Endothelial cell (in vitro differentiated cells): ENCODE measurements at places on chromosomes 4 and X.

DNA sequence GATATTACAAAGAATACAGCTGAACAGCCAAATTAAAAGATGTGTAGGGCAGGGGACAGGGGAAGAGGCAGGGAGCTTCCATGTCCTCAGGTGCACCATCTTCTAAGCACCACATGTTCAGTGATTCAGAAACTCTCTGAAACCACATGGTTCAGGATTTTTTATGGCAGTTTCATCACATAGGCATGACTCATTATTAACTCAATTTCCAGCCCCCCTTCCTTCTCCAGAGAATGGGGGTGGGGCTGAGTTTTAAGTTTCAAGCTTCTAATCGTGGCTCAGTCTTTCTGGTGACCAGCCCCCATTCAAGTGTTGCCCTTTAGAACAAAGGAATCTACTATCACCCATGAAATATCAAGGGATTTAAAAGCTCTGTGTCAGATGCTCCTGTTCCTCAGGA lies 317.8 kb upstream of the GALNT7 start:
- no peak for DNase-seq

DNA sequence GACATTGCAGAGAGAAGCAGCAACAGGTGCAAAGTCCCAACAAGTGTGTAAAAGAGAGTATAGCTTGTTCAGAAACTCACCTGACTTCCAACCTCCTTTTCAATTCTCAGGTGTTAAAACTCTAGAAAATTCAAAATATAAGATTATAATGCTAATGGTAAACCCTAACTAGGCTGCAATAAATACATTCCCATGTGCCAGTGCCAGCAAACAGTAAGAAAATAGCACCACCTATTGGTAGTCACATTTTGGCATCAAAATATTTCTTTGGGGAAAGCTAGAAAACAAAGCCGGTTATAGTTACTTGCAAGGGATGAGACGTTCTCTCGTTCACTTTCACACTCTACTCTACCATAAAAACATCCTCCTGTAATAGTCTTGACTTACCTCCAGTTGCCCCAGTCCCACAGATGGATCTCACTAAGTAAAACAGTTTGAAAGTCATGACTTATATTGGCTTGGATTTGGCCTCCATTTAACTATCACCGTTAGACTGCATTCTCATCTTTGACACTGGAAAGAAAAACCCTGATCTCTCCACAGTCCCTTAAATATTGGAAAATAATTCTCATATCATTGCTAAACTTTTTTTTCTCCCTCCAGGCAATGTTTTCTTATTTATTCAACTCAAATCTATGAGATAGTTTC lies 9.6 kb downstream of the BMP3 start:
- DNase-seq, result peak; percentile 20

DNA sequence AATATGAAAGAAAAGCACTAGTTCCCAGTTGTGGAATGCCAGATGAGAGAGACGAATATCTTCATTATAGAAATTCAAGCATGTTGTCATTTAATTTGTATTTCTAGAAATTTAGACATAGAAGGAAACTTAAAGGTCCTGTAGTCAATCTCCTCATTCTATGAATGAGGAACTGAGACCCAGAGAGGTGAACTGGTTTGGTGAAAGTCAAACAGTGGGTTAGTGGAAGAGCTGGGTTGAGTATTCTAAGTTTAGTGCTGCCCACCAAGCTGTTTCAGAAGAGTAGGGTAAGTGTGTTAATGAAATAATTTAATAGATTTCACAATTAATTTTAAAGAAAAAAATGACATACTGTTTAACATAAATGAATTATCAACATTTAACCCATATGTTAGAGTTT lies 655.2 kb downstream of the FAM133A start:
- no peak for DNase-seq

DNA sequence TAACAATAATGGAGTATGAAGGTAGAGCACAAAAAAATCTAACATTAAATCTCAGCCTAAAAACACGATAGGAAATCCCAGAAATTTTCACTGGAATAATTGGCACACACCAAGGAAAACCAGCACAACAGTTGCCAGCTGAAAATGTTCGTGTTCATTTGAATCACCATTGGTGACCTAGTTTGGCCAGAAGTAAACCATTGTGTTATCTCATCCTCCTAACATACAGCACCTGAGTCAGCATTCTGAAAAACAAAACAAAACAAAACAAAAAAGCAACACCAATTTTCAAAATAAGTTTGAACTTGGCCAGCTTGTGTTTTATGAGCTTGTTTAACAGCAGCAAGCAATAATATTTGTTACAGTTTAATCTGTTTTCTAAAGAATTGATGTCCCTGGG lies 41.1 kb downstream of the UCHL1 start:
- DNase-seq, result no peak

GRCh38 chrX:10223781-10224180 lies 67.0 kb downstream of the CLCN4 start:
- no peak for DNase-seq

GRCh38 chrX:103248553-103248952 lies 6.4 kb downstream of the TCEAL8 start:
- no peak for DNase-seq

- no peak for DNase-seq
Measured at GRCh38 chr4:23856630-23857029, 33.2 kb downstream of the PPARGC1A start.

DNA sequence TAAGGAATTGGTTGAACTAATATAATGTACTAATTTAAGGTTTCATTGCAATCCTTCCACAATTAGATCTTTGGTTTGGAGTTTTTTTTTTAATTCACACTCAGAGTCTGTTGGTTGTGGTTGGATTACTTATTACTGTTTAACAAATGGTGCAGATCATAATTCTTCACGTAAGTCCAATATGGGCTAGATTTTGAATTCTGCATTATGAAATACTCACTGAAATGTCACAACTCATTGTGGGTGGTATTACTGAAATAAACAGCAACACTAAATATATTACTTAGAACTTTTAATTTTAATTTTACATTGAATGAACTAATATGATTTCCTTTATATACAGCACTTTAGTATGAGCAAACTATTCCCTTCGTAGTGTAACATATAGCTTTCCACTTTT lies 94.2 kb upstream of the MYOZ2 start:
- no peak for DNase-seq

DNA sequence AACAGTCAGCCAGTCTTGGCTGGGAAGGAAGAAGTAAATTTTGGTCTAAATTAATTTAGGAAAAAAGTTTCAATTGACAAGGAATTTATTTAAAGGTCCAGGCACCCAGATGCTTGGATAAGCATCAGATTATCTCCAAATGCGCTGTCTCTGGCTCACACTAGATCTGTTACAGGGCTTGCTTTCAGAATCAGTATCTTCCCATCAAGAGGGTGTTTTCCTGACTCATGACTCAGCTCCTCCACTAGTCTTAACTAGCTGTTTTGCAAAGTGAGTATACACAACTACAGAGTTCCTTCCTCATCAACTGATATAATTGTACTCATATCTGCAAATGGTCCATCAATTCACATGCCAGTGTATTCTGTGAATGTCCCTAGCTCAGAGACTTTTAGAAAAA lies 482.1 kb upstream of the CPEB2 start:
- no peak for DNase-seq

GRCh38 chrX:151676196-151676595 lies 19.1 kb upstream of the PRRG3 start:
- no peak for DNase-seq

DNA sequence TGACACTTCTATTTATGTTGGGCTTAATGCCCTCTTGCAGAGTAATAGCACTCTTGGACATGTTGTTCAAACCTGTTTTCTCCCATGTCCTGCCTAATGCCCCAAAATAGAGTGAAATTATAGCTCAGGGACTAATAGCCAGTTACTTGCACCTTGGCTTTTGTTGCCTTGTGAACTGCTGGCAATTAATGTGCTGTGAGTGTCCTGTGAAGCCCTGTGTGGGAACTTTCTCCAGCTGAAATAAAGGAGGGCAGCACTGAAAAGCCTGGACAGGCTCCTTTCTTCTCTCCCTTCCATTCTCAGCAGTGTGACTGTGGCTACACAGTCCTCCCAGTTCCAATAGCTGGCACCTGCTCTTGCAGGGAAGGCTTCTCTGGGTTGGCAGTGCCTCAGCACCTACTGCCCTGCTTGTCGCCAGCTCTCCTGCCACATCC lies 72.4 kb downstream of the DCLK2 start:
- DNase-seq, result no peak

GRCh38 chr4:43882470-43882869 lies 566.1 kb downstream of the KCTD8 start:
- DNase-seq, result no peak

GRCh38 chr4:164252286-164252685 lies 501.6 kb upstream of the SMIM31 start:
- no peak for DNase-seq

GRCh38 chrX:46582966-46583365 lies 9.4 kb downstream of the CHST7 start:
- no peak for DNase-seq

DNA sequence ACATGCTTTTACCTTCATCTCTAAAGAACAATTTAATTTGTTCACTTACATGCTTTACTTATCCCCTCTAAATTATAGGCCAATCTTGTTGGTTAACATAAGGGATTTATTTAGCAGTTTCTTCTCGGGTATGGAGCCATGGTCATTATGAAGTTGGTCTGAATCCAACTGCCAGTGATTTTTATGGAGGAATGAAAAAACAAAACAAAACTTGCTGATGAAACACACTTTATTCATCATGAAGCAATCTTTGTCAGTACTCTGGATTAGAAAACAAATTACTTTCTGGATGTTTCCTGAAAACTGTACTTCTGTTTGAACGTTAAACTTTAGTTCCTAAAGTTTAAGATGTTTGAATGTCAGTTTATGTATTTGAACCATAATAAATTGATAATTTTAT lies 715.8 kb downstream of the KLHL13 start:
- DNase-seq, result no peak

GRCh38 chrX:118171356-118171755 lies 54.7 kb upstream of the KLHL13 start:
- no peak for DNase-seq

- DNase-seq, result peak; percentile 26
Measured at GRCh38 chr4:144562019-144562705, 83.8 kb upstream of the HHIP start.

DNA sequence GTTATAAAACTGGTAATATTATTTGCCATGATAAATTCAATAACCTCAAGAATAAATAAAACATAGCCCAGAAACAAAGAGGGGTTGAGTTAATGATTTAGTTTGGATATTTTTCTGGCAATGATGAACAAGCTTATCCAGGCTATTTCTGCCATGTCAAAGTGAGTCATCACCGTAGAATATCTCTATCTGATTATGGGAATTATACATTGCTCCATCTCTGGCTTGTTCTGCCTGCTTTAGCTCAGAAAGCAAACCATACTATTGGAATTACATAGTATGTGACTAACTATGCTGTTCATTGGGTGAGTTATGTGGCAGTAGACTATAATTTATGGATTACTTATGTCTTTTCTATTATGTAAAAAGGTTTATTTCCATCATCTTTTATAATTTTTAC lies 680.1 kb upstream of the AADAT start:
- no peak for DNase-seq

- no peak for DNase-seq
Measured at GRCh38 chr4:4427886-4428285, 41.0 kb downstream of the NSG1 start.

DNA sequence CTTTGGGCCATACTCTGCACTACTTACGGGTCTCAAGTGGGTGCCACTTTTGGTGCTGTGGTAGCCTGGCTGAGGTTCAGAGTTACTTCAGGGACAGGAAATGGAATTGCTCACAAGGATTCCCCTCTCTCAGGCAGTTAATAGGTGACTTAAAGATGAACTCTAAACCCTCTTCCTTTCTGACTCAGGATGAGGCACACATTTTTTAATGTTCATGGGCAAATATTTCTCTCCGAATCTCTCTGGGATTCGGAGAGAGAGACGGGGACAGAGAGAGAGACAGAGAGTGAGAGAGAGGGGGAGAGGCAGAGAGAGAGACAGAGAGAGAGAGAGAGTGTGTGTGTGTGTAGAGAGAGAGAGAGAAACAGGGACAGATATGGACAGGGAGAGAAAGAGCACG lies 79.8 kb downstream of the NYX start:
- no peak for DNase-seq

- DNase-seq, result peak; percentile 13
Measured at GRCh38 chr4:79576429-79576753, 168.4 kb upstream of the GK2 start.

- no peak for DNase-seq
Measured at GRCh38 chrX:10235851-10236250, 79.1 kb downstream of the CLCN4 start.
